ENCODE measurements at places on chromosomes 2 and 18. TPM values are rescaled to one million over a fixed set of nuclear protein-coding genes. Genes with fewer than 3 reads are reported as not detected.

The CCDC68 gene
- 0.65 TPM for total RNA-seq

The TNFRSF11A gene
- total RNA-seq = 18.7 TPM

The HADHA gene
- total RNA-seq = 130 TPM

The ANKRD30BL gene
- total RNA-seq = not detected

The SCYGR5 gene
- total RNA-seq = not detected

The AQP12B gene
- not detected for total RNA-seq

The TMEM198 gene
- not detected for total RNA-seq

Measured in lung microvascular endothelial cell (primary cell).